Activated CD8-positive, alpha-beta memory T cell treated with anti-CD3 and anti-CD28 coated beads, Interleukin-2, amount 50 U/mL, for 4 hours (primary cell): ENCODE measurements at places on chromosomes 5 and 9.

DNA sequence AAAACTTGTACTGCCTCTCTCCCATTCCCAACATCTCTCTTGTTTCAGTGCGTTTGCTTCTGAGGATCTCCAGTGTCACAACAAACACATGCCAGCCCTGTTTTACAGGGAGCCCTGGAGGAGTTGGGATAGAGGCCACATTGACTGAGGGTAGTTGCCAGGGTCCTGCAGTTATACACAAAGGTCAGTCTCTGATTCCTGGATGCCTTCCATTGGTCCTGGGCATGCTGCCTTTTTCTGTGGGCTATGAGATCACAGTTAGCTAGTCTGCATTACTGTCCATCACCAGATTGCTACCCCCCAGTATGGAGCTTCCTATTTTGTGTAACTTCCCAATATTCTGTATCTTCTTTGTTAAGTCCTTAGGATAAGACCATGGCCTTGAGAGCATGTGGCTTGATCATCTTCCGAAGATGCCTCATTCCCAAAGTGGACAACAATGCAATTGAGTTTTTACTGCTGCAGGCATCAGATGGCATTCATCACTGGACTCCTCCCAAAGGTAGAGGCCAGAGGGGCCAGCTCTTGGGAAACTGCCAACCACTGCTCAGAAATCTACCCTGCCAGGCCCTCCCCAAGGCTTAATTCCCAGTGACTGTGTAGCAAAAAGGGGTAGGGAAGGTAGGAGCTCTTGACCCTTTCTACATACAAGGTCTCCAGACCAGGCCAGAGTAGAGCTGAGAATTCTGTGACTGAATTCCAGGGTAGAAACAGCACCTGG, 9.5 kb downstream of the NUDT2 start:
- DNase-seq, result no peak

DNA sequence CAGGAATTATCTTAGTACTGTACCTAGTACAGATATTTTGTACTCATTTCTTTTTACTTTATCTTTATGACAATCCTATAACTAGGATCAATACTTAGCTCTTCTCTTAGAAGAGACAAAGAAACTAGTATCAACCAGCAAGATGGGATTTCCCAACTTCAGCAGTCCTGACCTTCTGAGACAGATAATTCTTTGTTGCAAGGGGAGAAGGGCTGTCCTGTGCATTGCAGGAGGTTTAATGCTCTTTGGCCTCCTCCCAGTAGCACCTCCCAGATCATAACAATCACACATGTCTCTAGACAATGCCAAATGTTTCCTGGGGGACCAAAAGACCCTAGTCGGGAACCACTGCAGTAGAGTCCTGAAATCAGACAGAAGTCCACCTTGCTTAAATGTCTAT, 424.3 kb upstream of the DMAC1 start:
- DNase-seq, result no peak

DNA sequence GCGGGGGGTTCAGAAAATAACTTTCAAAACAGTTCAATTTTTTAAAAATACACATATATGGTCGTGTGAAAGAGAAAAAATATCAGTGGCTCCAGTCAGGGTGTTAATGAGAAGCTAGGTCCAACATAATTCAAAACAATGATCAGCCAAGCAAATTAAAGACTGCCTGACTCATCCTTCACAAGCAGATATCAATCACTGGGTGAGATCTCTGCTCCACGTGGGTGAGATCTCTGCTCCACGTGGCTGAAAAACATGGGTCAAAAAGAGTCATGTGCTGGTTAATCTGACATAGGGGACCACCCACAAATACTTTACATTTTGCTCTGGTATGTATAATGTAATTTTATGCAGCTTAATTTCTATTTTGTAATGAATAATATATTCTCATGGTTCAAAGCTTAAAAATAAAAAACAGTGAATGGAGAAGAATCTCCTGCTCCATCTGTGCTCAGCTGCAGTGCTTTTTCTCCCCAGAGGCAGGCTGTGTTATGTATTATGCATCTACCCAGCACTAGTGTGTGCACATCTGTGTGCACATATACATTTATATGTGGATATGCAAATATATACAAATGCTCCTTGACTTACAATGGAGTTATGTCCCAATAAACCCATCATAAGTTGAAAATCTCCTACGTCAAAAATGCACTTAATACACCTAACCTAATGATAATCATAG, 93.1 kb upstream of the S1PR3 start:
- no peak for DNase-seq

DNA sequence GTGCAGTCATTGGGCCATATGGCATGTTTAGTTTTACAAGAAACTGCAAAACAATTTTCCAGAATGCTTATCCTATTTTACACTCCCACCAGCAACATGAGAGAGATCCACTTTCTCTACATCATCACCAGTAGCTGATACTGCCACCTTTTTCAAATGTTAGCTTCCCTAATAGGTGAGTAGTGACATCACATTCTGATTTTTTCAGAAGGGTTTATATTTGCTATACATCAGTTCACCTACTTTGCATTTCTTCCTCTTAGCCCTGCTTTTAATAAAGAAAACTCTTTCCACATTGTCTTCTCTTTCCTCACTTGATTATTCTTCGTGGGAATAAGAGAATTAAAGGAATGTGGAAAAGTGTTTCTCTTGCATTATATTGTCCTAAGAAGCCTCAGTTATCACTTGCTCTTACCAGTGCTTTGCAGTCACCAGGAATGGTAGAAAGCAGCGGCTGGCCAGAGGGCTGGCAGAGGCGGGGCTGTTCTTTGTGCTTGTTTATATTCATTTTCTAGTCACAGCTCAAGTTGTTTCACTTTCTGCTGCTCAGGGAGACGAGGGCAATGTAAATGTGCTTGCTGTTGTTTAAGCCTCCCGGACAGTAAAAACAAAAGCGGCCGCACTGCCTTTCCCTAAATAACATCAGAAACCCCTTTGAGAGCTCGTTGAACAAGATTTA, 164.8 kb downstream of the HSD17B3 start:
- no peak for DNase-seq

- DNase-seq, result no peak
Observed at GRCh38 chr9:77794985-77795384, 146.9 kb upstream of the GNA14 start.

- DNase-seq, result no peak
Observed at GRCh38 chr9:68443624-68444023, 87.2 kb downstream of the PGM5 start.

DNA sequence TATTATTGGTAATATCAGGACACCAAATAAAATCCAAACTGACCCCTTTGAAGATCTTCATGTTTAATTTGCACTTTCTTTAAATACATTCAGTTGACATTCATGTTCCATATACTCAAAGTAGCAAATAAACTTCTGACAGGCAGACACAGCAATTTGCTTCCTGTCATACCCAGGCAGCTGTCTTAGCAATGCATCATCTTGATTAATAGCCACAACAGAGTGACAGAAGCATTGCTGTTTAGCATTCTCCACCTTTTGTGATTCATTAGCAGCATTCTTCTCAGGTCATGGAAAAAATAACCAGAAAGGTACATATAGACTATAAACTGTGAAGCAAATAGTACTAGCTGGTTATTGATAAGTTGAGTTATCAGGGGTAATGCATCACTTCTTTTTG, 366.8 kb downstream of the CYLC2 start:
- DNase-seq, result no peak

GRCh38 chr5:180353980-180354452, 880 bp upstream of the GFPT2 start:
- DNase-seq, result no peak

DNA sequence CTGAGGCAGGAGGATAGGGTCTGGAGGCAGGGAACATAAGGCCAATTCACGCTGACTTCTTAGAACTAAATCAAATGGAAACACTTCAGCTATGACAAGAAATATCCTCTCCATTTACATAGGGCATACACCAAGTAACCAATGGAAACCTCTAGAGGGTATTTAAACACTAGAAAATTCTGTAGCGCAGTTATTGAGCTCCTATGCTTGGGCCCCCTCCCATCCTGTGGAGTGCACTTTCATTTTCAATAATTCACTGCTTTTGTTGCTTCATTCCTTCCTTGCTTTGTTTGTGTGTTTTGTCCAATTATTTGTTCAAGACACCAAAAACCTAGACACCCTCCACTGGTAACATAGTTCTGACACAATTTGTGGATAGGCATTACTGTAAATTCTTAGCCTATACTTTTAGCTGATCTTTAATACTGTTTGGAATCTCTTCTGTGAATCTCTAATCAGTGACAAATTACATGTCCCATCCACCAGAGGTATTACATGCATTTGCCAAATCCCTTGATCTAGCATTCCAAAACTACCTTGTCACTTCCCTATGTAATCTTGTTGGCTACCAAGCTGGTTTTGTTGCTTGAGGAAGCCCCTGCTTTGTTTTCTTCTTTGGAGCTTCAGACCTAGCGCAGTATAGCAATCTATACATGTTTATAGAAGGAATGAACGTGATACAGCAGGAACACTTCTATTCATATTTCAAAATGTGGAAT, 61.6 kb downstream of the ST8SIA4 start:
- DNase-seq, result no peak

DNA sequence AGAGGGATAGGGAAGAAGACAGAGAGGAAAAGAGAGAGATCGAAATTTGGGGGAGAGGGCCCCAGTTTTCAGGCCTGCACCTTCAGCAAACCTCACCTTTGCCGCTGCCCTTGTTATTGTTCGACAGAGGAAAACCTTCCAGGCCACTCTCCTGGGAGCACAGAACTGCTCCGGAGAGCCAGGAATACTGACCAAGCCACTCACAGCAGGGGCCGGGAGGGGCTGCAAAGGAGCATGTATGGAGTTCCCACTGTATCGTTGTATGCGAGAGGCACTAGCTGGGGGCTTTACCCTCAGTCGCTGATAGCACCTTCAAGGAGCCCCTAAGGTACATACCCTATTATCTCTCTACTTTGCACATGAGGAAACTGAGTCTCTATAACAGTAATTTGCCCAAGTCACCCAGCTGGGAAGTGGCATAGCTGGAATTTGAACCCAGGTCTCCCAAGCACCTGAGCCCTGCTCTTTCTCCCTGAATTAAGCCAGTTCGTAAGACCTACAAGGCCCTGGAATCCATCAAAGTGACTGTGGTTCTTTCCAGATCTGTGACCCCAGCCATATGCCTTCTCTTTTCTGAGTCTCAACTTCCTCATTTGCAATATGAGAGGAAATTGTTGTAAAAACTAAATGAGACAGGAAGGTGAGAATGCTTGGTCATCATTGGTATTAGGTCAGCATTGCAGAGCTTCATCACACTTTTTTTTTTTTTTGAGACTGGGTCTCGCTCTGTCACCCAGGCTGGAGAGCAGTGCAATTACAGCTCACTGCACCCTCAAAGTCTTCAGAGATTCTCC, 21.0 kb upstream of the FOXE1 start:
- no peak for DNase-seq

DNA sequence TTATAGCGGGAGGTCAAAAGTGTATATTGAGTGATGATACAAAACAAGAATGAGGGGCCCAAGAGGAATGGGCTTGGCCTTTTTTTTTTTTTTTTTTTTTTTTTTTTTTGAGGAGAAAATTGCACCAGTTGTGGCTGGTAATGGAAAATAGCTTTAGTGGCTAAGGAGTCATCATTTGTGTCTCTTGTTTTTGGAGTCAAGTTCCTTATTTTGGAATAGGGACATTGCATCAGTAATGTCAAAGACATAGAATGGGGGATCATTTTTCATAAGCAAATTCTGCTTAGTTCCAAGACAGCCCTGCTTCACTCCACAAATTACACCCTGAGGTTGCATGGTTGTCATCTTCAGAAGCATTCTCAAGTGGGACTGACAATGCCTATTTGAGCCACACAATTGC, 137.4 kb downstream of the STK32A start:
- no peak for DNase-seq

DNA sequence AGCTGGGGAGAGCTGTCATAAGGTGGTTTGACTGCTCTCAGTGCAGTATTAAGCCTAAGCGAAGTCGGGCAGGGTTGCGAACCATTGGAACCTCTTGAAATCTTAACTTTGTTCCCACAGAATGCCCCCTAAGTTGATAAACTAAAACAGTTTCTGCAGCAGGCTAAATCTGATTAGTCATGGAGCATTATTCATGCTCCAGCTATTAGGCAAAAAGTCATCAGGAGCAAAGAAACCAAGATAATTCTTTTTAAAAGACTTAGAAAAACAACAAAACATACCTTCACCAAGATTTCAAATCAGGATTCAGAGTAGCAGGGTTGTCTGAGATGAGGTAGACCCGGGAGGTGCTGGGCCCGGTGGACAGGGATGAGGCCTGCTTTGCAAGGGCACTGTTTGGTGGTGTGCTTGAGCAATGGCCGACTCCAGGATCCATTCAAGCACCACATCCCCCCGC, 69.9 kb upstream of the PLPP1 start:
- DNase-seq, result no peak
